RWPE1 (cell line): ENCODE measurements at places on chromosomes 16 and 17.

GRCh38 chr16:30651124-30652004 is 604 bp downstream of the PRR14 start:
- peak; percentile 40 for DNase-seq

DNA sequence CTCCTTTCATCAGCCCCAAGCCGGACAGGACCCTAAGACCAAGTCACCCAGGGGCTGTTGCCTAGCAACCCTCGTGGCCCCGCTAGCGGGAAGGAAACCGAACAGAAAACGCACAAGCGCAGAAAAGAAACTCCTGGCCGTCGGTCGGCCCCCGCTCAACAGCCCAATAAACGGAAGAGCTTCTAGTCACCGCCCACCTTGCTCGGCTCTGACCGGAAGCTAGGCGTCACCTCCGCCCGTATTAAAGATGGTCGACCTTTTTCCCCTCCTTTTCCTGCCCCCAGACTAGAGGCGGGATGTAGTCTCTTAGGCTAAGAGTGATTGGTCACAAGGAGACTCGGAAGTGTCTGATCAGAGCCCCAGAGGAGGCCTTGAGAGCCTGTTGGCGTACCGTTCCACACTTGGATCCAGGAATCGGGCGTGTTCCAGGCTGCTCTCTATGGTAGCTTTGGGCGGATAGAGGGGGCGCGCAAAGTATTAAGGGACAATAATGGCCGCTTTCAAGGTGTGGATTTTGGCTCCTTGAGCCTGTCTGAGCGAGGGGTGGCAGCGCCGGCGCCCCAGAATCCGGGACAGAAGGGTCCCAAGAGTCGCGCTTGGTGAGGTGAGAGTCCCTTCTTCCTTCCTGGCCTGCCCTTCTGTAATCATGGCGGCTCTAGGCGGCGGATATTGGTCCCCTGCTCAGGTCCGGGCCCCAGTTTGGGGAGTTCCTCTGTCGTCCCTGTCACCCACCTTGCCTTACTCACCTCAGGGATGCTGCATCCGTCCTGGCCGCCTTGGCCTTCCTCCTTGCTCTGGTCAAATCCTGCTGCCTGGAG is at the start of the genes DHX38 and TXNL4B:
TSS of gene DHX38 (plus strand) at position 400 of the 818 bp plus-strand sequence. CDS start 2,311 bp downstream, outside the sequence.
TSS of gene TXNL4B (minus strand) at position 173 of the 818 bp plus-strand sequence. CDS start 2,871 bp downstream, outside the sequence.
- DNase-seq: peak; percentile 99

GRCh38 chr17:27038676-27039075 is 255.2 kb upstream of the WSB1 start:
- no peak for DNase-seq

DNA sequence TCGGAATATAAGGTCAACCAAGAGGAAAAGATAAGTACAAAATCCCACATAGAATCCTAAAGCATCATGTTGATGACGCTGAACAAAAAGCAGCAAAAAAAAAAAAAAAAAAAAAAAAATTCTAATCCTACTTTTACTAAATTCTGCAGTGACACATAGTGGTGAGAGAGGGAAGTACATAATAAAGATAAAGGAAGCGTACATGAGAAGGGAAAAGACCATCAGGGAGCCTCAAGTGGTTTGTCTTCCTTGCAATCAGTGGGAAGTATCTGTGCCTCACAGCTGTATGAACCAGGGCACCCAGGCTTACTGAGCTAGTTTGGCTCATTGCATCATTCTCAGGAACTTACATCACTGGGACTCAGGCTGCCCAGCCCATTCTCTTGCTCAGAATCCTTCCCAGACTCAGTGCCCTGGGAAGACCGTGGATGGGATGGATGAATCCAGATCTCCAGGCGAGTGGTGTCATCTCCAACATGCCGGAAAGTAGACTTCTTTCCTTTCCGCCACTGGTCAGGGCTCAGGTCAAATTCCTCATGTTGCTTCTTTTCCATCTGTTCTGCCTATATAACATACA is 21.2 kb downstream of the SMG6 start:
- DNase-seq: peak; percentile 48

GRCh38 chr16:55562936-55563335 is 3.5 kb upstream of the CAPNS2 start:
- DNase-seq: no peak

GRCh38 chr17:18916816-18917500 is 35.0 kb upstream of the SLC5A10 start:
- no peak for DNase-seq

DNA sequence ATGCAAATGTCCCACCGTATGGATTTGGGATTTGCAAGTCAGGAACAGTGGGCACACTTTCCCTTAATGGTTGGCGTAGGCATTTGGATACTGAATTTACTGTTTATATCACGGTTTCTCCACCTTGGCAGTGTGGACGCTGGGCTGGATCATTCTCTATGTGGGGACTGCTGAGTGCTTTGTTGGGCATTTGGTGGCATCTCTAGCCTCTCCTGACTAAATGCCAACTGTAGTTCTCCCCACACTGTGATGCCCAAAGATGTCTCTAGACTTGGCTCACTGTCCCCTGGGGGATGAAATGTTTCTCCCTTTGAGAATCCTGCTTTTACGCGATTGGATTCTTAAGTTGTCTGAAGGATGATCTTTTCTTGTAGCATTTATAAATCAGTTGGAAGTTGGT is 49.0 kb downstream of the RBFOX1 start:
- no peak for DNase-seq

- no peak for DNase-seq
Measured at GRCh38 chr16:21593530-21594289, 5.7 kb upstream of the METTL9 start.

GRCh38 chr17:64006361-64007088 is 8.4 kb downstream of the PRR29 start:
- DNase-seq: no peak

DNA sequence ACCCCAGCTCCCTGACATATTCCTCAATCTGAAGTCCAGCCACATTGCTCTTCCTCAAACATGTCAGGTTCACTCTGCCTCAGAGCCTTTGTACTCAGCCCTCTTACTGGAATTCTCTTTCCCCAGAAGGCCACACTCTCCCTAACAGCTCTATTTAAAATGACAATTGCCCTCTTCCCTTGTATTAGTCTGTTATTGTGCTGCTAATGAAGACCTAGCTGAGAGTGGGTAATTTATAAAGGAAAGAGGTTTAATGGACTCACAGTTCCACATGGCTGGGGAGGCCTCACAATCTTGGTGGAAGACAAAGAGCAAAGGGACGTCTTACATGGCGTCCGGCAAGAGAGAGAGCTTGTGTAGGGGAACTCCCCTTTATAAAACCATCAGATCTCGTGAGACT is 46.0 kb downstream of the HS3ST2 start:
- no peak for DNase-seq

GRCh38 chr16:21984062-21984461 is 16.9 kb downstream of the PDZD9 start:
- no peak for DNase-seq

- no peak for DNase-seq
Measured at GRCh38 chr17:19345486-19346350, 16.8 kb downstream of the B9D1 start.

- DNase-seq: no peak
Measured at GRCh38 chr17:79183293-79184158, 108.9 kb downstream of the ENGASE start.

DNA sequence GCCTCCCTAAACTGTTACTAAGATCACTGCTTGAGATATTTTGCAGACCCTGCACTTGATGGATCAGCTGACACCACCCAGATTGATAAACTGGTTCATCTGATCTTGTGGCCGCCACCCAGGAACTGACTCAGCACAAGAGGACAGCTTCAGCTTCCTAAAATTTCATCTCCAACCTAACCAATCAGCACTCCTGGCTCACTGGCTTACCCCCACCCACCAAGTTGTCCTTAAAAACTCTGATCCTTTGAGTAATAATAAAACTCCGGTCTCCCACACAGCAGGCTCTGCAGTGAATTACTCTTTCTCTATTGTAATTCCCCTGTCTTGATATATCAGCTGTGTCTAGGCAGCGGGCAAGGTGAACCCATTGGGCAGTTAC is 174.8 kb downstream of the UTP18 start:
- DNase-seq: no peak

DNA sequence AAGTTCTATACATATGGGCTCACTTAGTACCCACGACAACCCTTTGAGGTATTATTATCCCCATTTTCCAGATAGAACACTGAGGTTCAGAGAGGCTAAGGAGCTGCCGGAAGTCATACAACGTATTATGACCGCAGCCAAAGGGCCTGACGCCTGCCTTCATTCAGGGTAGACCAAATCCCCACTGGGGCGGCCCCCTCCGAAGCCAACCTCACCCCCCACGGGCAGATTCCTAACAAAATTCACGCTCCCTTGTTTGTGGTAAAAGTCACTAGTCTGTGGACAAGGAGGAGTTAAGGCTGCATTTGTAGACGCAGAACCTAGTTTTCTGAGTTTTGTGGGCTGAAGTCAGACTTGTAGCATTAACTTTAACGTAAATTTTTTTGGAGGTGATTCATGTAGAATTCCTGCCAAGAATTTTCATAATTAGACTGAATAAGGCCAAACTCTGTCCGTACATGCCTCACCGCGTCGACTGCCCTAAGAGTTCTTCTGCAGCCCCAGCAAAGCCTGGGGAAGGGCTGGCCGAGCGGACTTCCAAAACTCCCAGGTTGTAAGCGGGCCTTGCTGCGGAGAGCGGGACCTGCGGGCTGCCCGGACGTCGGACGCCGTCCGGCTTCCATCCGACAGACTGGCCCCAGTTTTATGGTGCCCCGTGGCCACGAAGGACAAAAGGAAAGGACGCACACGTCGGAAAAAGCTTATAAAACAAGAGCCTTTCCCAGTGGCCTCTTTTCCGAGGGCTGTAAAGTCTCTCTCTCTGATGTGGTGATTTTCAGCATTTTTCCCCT is 75.7 kb downstream of the NXN start:
- peak; percentile 84 for DNase-seq
